ENCODE measurements at places on chromosomes 3 and 15.

- DNase-seq: no peak
Observed at GRCh38 chr3:59245300-59245858, 195.6 kb upstream of the CFAP20DC start.

- DNase-seq: peak; percentile 73
Observed at GRCh38 chr3:142963516-142964448, at the start of gene PAQR9. Gene PAQR9, minus strand, starts transcription at chr3:142963674. Its CDS starts 338 bp downstream, at chr3:142963336.

DNA sequence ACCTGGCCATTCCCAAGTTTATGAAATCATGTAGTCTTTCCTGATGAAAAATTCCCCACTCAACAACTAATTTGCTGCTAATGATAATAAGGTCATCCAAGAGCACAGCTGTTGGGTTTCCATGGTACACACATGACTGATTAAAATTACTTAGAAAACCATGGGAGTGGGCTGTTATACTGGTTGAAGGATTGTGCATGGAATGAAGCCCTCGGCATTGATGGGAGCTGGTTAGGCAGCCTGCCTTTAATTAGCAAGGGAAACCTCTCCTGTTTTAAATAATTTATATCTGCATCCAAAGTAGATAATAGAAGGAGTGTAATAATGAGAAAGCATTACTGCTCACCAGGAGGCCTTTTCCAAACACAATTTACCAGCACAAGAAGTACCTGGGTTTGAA, 235.1 kb upstream of the CFAP20DC start:
- DNase-seq: peak; percentile 23

DNA sequence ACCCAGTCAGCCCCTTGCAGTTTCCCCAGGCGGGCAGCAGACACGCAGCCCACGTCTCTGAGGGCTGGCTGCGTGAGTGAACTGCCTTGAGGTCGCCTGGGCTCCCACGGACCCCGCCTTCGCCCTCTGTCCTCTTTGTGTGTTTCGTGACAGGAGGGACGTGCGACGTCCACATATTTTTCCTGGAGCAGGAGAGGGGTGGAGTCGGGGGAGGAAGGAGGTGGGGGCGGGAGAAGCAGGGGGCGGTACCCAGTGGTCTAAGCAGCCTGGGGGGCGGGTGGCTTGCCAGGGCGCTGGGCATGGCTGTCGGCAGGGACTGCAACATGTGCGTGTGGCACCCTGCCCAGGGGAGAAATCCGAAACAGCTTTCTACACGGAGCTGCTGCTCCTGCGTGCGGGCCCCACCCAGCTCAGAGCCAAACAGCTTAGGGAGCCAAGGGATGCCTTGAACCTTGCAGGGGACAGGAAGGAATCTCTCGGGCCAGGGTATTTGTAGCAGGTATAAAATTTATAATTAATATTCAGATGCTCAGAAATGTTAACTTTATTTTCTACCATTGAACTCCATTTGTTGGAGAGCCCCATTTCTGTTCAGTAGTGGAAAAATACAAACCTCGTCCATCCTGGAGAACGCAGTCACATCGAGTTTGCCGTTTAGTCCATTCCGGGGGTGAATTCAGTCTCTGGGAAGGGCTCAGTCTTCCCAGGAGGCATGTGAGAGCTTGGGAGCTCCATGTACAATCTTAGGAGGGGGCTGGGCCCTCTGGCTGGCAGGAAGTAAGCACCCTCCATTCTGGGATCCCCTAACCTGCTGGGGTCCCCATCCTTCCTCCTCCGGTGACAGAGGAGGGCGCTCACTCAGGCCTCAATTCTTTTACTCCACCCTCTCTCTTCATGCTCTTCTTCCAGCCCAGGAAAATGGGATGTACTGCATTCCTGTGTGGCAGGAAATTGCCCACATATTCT, 79.1 kb upstream of the MEF2A start:
- peak; percentile 27 for DNase-seq

GRCh38 chr3:99714146-99714545, 75.8 kb downstream of the COL8A1 start:
- DNase-seq: no peak

GRCh38 chr3:37985637-37986320, 4.8 kb upstream of the VILL start:
- no peak for DNase-seq

GRCh38 chr3:22734756-22735155, 468.4 kb upstream of the UBE2E2 start:
- no peak for DNase-seq

DNA sequence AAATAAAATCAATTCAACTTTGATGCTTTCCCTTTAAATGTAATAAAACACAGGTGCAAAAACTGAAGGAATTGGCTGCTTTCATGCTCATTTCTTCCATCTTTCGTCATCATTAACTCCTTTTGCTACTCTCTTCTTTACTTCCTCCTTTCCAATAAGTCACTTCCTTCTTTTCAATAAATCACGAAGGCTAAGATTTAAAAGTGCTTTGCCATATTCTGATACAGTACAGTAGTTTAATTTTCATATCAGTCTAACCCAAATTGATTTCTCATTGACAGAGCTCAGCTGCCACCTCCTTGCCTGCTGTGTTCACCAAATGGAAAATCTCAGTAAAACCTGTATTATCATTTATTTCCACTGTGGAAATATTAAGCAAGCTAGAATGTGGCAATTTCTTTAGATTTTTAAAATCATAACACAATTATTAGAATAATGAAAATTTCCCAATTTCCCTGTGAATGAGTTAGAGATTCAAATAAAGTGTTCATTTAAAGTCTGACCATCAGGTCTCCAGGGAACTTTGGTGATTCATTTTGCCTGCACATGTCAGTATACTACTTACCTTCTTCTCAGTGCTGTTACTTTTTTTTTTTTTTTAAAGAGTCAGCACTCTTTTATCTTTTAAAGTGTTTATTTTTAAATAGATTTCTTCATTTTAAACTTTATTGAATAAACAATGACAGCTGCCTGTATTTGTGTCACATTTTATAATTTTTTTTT, 41.6 kb downstream of the NANOGP8 start:
- no peak for DNase-seq

- DNase-seq: no peak
Observed at GRCh38 chr15:79211481-79211880, 71.0 kb upstream of the ANKRD34C start.

GRCh38 chr15:55288006-55288717, 1.5 kb downstream of the RAB27A start:
- no peak for DNase-seq

- no peak for DNase-seq
Observed at GRCh38 chr3:186825872-186826409, 16.6 kb upstream of the ADIPOQ start.

- DNase-seq: no peak
Observed at GRCh38 chr3:43148033-43148432, 42.2 kb upstream of the POMGNT2 start.

DNA sequence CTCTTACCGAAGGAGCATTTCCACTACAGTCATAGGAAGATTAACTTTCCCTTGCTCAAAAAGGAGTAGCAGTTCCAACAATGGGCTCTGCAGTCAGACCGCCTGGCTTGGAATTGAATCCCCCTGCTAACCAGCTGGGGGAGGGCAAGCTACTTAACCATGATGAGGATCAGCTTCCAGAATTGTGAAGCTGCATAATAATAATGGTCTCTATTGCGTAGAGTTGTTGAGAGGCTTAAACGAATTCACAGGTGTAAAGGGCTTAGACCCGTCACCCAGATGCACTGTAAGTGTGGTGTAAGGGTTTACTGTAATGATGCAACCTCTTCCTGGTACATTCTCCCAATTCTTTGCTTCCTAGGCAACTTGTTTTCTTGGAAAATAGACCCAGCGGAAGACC, 185.2 kb upstream of the RGMA start:
- peak; percentile 25 for DNase-seq

- no peak for DNase-seq
Observed at GRCh38 chr15:71807125-71807629, 3.2 kb upstream of the NR2E3 start.

- DNase-seq: no peak
Observed at GRCh38 chr15:75352186-75353080, 5.6 kb downstream of the NEIL1 start.

DNA sequence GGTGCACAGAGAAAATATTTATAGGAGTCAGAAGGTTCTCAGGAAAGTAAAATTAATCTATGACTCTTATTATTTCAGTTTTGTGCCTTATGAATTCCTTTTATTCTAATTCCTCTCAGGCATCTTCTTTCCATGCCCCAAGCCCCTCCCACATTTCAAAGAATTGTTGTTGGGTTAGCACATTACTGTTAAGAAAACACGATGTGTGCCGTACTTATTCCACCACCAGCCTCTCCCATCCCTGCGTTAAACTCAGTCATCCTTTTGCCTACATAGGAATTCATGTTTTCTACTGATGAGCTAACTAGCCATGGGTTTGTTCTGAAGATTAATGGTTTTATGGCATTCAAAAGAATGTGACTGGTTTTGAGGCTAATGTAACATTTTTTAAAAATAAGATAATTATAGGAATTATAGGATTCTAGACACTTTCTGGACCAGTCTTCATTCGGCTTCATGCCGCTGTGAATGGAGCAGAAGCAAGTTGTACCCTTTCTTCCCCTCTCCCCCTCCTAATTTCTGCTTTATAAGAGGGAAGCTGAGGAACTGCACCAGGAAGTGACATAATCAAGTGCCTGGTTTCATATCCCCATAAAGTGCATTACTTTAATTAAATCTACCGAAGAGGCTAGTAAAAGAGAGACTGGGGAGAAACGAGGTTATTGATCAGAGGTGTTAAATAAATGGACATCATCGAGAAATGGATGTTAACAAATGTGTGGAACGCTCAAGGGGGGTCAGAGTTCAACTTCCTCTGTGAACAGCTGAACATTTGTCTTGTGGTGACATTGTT, 12.3 kb upstream of the MB21D2 start:
- no peak for DNase-seq

- DNase-seq: no peak
Observed at GRCh38 chr15:96184297-96184696, 146.2 kb upstream of the NR2F2 start.

DNA sequence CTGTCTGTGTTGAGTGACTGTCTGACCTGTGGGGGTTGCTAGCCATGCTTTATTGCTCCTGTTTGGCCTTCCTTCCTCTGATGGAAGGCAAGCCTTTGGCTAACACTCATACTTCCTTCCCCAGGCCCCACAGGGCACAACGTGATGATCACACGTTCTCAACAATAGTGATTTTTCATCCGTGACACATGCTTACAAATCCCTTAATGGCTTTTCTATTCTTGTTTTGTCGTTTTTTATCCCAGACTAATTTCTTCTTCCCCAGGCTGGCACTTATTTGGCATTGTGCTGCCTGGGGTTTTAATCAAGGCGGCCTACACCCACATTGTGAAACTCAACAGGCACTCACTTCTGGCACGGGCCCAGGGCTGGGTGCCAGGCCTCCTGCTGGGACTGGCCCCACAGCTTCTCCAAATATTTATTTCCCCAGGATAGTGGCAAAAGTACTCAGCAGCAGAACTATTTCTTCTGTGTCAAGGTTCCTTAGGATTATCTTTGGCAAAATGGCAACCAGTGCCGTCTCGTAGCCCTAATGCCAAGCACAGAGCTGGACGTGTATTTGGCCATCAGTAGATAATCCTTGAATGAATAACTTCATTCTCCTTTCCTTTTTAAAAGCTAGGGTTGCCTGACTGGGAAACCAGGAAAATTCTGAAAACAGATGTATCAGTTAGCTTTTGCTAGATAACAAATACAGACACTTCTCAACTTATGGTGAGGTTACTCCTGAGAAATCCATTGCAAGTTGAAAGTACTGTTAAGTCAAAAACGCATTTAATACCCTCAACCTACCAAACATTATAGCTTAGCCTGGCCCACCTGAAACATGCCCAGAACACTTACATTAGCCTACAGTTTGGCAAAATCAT, 30.6 kb downstream of the CMTM7 start:
- peak; percentile 26 for DNase-seq

DNA sequence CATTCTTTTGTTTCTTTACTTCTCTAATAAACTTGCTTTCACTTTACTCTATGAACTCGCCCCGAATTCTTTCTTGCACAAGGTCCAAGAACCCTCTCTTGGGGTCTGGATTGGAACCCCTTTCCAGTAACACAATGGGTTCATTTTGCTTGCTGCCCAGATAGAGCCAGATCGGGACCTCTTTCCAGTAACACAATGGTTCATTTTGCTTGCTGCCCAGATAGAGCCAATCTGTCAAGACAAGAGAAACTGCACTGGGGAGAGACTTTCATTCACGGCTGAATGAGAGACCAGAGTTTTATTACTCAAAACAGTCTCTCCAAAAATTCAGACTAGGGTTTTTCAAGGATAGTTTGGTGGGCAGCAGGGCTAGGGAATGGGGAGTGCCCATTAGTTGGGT, 25.4 kb downstream of the METTL6 start:
- no peak for DNase-seq

- DNase-seq: no peak
Observed at GRCh38 chr3:103992469-103992868, 1374.2 kb upstream of the ALCAM start.

- DNase-seq: peak; percentile 78
Observed at GRCh38 chr3:100709842-100710260, 557 bp downstream of the TFG start.

DNA sequence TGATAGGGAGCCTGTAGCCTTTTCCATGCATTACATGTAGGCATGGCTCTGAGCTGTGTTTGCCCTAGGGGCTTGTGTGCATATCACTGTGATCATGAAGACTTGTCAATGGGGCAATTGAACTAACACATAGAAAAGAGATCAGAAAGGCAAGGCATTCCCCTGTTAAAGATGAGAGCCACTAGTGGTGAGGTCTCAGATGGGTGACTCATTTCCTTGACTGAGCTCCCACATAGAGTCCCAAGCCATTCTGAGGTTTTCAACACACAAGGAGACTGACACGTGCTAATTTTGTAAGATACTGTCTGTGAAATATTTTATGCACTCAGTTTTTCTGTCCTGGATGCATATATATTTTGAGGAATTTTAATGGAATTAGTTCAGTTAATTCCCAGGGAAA, 53.8 kb downstream of the SAMMSON start:
- no peak for DNase-seq

GRCh38 chr3:30502051-30502741, 104.2 kb upstream of the TGFBR2 start:
- DNase-seq: no peak

DNA sequence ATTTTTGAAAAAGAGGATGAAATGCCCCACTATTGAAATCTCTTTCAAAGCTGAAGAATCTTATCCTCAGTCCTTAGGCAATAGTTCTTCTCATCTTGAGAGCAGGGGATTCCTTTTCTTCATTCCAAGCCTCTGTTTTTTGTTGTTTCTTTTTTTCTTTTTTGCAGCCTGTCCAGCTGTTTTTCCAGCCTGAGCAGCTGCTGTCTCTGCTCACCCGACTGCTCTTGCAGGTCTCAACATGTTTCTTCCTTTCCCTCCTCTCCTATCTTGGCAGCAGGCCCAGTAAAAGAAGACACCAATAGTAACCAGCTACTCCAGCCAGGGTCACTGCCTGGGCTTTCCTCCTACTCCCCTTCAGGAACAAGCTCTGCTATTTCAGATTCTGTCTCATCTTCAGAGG, 23.8 kb downstream of the MEX3B start:
- DNase-seq: peak; percentile 92

DNA sequence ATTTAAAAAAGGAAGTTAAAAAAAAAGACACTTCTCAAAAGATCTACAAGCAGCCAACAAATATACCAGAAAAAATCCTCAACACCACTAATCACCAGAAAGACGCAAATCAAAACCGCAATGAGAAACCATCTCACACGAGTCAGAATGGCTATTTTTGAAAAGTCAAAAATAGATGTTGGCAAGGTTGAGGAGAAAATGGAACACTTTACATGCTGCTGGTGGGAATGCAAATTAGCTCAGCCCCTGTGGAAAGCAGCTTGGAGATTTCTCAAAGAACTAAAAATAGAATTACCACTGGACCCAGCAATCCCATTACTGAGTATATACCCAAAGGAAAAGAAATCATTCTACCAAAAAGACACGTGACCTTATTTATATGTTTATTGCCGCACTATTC, 574.7 kb upstream of the ADAMTS9 start:
- no peak for DNase-seq

Data from NCI-H1417 (cell line).